ENCODE measurements at places on chromosomes 5 and 9. TPM values are rescaled to one million over a fixed set of nuclear protein-coding genes. Genes with fewer than 3 reads are reported as not detected.

Gene CAMK4
- total RNA-seq = 3.2 TPM

Gene FAM153A
- 6.3 TPM for total RNA-seq

Gene RIOK2
- 16.3 TPM for total RNA-seq

DNA sequence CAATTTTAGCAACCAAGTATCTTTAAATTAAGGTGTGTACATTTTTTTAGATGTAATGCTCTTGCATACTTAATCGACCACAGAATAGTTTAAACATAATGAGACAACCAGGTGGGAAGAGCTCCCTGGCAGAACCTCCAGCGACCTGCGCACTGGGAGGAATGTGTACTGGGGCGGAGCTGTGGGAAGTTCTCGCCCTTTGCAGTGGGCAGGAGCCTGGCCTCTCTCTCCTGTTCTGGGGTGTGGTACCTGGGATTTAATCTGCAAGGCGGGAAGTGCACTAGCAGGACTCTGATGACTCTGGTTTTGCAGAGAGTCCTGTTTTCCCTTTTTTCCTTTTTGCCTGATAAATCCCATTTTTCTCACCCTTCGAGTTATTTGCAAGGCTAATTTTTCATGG, 150.7 kb downstream of the SLC28A3 start:
- no peak for DNase-seq

GRCh38 chr5:38535248-38535750, 21.1 kb downstream of the LIFR start:
- no peak for DNase-seq

Gene CNTNAP3B
- total RNA-seq = 7.1 TPM

GRCh38 chr9:133005957-133006356, 24.8 kb upstream of the GTF3C5 start:
- DNase-seq = no peak

- DNase-seq = no peak
These were observed 110.0 kb downstream of the LURAP1L start for GRCh38 chr9:12884736-12885395.

Gene TIMD4
- total RNA-seq = not detected
